ENCODE measurements at places on chromosomes 5 and 9.

- DNase-seq = no peak
Observed at GRCh38 chr9:77985996-77986395, 45.6 kb downstream of the GNAQ start.

DNA sequence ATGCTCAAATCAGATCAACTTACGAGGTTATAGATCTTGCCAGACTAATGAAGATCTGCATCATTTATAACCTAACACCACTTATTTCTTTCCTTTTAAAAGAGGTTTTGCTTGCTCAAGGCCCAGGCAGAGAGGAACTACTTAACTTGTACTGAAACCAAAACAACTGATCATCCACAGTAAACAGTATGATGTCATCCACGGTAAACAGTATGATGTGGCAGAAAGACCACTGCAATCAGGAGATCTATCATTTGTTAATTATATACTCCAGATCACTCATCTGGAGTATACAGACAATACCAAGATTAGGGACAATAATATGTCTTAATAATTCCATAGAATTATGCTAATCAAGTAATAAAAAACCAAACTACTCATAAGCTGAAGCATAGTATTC lies 116.8 kb downstream of the ADAMTS6 start:
- DNase-seq = no peak

GRCh38 chr5:54469622-54470021 lies 14.1 kb downstream of the HSPB3 start:
- no peak for DNase-seq

DNA sequence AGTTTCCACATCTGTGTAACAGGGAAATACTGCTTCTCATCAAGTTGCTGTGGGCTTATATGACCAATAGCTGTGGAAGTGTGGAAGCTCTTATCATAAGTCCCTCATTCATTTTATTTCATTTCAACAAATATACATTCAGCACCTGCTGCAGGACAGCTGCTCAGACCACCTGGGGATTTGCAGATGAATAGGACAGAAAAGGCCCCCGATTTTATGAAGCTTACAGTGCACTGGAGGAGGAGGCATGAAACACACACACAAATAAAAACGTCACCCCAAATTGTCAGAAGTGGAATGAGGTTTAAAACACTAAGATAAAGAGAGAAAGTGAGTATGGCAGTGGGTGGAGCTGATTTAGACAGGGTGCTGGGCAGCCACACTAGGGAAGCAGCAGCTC lies 107.2 kb downstream of the DRD1 start:
- DNase-seq = no peak

DNA sequence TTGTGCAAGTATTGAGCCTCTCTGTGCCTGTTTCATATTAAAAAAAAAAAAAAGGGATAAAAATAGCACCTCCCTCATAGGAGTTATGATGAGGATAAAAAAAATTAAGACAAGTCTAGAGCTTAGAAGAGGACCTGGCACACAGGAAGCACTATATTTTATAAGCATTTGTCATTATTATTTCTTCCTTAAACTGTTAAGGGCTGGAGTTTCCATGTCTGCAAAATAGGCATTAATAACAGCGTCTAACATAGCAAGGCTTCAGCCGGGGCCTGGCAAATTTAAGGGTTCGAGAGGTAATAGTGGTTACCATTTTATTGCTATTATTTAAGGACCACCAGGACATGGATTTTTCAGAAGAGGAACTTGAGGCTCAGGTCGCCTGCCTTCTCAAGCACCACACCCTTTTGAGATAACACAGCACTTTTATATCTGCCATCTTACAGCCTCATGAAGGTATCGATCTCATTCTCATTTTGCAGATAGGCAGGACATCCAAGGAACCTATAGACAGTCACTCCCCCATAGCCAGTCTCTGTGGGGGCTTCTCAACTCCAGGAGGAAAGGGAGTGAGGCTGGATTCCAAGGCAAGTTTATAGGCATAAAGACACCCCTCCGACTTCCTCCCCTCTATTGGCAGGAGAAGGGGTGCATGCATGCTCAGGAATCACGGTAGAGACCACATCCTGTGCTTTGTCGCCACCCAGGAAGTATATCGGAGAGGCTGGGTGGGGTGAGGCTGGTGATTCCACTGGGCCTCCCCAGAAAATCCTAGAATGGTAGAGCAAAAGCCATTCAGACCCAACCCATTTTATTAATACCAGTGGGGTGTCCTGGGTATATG lies 2.4 kb downstream of the ANXA6 start:
- DNase-seq = no peak

GRCh38 chr9:106400170-106400569 lies 462.8 kb upstream of the ZNF462 start:
- DNase-seq = no peak

DNA sequence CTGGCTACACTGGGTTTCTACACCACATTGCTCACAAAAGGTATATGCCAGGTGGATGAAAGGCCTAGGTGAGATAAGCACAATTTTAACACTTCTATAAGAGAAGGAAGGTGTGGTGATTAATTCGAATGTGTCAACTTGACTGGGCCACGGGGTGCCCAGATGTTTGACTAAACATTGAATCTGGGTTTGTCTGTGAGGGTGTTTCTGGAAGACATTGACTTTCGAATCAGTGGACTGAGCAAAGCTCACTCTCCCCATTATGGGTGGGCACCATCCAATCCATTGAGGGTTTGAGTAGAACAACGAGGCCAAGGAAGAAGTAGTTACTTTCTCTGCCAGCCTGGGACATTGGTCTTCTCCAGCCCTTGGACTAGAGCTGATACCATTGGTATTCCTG lies 78.2 kb upstream of the COL5A1 start:
- no peak for DNase-seq

- DNase-seq = no peak
Observed at GRCh38 chr5:1463326-1464095, 18.3 kb upstream of the SLC6A3 start.

GRCh38 chr9:85900504-85901201 lies 40.3 kb upstream of the NAA35 start:
- peak; percentile 63 for DNase-seq

- no peak for DNase-seq
Observed at GRCh38 chr9:73118286-73118685, 33.4 kb upstream of the ANXA1 start.

DNA sequence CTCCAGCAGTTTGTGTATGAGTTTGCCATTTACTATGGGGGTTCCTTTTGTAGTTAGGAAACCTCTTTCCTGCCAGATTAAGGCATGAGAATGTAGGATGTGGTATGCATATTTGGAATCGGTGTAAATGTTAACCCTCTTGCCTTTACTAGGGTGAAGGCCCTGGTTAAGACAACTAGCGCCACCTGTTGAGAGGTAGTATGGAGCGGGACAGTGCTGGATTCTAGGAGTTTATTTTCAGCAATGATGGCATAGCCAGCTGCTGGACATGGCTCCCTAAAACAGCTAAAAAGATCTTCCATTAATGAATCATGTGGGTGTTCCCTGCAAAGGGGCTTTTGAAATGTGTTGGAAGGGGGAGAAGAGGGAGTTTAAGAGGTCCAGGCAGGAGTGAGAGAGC lies 30.7 kb upstream of the GPX3 start:
- DNase-seq = peak; percentile 72

DNA sequence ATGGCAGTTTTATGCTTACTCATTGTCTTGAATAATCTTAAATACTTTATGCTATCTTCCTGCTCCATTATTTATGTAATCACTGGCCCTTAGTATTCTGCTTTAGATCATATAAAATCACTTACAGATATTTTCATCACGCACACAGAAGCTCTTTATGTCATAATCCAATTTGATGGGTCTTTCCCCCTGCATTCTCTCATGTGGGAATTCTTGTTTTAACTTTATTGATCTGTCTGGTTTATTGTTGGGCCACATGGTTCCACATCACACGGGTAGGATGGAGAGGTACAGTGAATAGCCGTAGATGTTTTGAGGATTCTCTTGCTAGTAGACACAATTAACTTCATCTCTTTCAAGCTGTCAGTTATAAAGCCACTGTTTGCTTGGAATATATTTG lies 27.0 kb downstream of the PLPPR1 start:
- DNase-seq = no peak

DNA sequence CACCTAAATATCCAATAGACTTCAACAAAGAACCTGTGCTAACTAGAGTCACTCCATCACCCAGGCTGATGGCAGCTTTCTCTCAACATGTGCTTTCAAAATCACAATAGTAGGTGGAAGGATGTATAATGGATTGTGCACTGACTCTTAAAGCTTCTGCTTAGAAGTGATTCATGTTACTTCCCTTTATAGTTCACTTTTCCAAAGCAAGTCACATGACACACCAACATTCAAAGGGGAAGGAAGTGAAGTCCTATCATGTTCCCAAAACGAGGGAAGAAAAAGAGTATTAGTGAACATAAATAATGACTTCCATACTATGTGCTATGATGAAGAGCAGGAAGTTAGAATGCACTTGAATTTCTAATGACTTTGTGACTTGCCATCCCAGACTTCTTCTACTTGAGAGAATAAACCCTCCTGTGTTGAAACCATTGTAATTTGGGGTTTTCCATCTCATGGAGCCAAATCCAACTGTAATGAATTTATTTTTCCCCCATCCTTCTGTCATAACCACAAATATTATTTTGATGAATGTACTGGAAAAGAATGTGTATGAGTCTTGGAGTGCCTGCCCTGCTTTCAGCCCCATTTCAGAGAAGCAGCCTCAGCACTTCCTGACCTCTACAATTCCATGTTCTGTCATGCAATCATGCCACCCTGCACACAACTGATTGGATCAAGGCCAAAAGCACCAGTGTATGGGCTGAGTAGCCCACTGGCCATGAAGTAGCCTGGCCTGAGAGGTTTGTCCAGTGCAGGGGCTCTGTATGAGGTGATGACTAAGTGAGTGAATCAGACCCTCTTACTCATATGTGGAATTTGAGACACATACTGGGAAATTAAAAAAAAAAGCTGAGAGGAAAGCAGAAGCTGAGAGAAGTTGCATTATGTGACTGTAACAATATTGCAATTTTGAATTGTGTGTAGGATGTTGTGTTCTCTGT lies 525.9 kb upstream of the CLINT1 start:
- DNase-seq = no peak

- no peak for DNase-seq
Observed at GRCh38 chr5:27639005-27639612, 600.7 kb upstream of the CDH9 start.

GRCh38 chr5:146877783-146878475 lies 628 bp downstream of the PPP2R2B start:
- DNase-seq = peak; percentile 63

DNA sequence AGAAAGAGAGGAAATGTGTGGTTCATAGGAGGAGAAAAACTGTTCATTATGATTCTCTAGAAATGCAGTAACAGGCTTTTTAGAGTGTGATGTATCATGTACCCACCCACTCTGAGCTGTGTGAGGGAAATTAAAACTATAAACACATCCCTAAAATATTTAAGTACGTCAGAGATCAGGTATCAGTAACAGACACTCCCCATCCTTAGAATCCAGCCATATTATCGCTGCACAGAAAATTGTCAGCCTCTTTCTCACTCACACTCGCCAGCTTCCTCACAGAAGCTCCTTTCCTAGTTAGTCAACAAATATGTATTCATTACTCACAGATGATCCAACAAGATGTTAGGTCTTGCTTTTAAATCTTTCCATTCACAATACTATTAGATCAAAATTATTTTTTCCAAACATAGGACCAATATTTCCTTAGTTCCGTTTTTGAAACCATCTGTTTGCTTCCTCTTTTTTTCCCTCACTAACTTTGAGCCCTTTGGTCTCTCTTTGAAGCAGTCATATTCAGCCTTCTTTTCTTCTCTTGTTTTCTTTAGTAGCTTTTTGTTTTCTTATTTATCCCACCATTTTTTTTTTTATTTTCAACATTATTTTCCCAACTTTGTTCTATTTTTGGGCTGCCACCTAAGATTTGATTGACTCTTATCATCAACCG lies 13.6 kb upstream of the MAST4 start:
- DNase-seq = no peak

GRCh38 chr9:134052491-134052890 lies 15.3 kb downstream of the BRD3 start:
- DNase-seq = no peak

DNA sequence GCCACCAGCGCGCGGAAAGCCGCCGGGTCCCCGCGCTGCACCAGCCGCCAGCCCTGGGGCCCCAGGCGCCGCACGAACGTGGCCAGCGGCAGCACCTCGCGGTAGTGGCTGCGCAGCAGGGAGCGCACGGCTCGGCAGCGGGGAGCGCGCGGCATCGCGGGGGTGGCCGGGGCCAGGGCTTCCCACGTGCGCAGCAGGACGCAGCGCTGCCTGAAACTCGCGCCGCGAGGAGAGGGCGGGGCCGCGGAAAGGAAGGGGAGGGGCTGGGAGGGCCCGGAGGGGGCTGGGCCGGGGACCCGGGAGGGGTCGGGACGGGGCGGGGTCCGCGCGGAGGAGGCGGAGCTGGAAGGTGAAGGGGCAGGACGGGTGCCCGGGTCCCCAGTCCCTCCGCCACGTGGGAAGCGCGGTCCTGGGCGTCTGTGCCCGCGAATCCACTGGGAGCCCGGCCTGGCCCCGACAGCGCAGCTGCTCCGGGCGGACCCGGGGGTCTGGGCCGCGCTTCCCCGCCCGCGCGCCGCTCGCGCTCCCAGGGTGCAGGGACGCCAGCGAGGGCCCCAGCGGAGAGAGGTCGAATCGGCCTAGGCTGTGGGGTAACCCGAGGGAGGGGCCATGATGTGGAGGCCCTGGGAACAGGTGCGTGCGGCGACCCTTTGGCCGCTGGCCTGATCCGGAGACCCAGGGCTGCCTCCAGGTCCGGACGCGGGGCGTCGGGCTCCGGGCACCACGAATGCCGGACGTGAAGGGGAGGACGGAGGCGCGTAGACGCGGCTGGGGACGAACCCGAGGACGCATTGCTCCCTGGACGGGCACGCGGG lies at the start of gene TERT:
TSS of gene TERT (minus strand) at position 234 of the 815 bp plus-strand sequence. CDS start at position 155, 79 bp downstream.
- DNase-seq = peak; percentile 93

DNA sequence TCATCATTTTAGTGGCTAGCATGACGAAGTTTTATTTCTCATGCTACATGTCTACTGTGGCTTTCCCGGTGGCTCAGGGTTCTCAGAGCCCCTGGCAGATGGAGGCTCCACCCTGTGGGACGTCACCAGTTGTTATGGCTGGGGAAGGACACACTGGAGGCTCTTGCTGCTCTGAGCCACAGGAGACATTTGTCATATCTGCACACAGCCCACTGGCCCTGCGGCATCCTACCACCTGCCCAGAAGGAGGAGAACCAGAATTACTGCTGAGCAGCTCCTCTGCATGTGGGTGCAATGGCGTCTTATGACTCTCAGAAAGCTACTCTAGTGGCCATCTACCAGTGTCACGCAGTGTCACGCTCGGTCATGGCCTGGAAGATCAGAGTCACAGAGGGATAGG lies 6.6 kb downstream of the OR13J1 start:
- DNase-seq = no peak

Data from iPS-NIHi11 (cell line).